ENCODE measurements at places on chromosomes 7 and 10.
A peak's percentile ranks its signal among the peaks of the same experiment; 100 is the strongest.

DNA sequence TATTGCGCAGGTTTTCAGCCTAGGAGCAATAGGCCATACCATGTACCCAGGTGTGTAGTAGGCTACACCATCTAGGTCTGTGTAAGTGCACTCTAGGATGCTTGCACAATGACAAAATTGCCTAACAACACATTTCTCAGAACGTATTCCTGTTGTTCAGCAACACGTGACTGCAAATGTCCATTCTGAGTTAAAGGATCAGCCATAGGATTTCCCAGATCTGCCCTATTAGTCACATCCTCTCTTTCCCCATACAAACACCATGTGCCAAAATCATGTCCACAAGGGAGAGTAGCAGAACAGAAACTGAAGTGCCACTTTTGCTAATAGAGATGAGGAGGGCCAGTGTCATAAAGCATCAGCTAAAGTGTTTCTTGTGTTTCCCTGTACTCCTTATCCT lies 42.6 kb upstream of the AMPH start:
- no peak for DNase-seq

- DNase-seq: no peak
Measured at GRCh38 chr10:7412928-7413282, 2.1 kb upstream of the SFMBT2 start.

- DNase-seq: no peak
Measured at GRCh38 chr7:149866139-149866778, 7.5 kb upstream of the ATP6V0E2 start.

GRCh38 chr7:79091661-79092060 lies 361.8 kb downstream of the MAGI2 start:
- DNase-seq: no peak

DNA sequence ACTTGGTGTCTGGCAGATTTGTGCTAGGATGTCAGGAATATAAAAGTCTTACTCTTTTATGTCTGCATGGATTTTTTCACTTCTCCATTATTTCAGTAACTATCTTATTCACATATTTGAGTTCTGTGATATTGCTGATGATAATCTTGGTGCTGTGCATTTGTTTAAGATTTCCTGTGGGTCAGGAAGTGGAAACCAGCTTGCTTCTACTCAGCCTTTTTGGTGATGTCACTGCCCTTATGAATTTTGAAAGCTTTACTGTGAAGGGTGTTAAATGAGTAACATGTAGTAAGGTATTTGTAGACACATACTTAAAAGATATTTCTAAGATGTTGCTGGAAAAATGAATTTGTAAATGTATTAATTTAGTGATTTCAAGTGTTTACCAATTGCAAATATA lies 69.5 kb upstream of the VOPP1 start:
- DNase-seq: no peak

GRCh38 chr7:80165177-80165576 lies 30.5 kb downstream of the GNAI1 start:
- DNase-seq: no peak

DNA sequence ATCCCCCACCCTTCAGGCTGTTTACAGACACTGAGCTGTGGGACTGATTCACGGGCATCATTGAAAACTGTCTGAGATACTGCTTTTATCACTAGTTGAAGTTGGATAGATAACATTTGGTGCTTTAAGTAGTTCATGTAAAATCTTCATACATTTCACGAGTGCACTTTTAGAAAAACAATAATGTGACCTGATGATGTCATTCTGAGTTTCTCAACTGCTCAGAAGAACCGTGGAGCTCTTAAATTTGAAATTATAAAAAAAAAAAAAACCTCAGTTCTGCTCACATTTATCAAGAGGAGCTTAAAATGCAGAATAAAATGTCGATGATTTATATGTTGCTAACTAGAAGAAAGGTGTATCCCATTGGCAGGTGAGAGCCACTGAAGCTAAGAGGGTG lies 81.5 kb downstream of the GALNT11 start:
- DNase-seq: no peak

DNA sequence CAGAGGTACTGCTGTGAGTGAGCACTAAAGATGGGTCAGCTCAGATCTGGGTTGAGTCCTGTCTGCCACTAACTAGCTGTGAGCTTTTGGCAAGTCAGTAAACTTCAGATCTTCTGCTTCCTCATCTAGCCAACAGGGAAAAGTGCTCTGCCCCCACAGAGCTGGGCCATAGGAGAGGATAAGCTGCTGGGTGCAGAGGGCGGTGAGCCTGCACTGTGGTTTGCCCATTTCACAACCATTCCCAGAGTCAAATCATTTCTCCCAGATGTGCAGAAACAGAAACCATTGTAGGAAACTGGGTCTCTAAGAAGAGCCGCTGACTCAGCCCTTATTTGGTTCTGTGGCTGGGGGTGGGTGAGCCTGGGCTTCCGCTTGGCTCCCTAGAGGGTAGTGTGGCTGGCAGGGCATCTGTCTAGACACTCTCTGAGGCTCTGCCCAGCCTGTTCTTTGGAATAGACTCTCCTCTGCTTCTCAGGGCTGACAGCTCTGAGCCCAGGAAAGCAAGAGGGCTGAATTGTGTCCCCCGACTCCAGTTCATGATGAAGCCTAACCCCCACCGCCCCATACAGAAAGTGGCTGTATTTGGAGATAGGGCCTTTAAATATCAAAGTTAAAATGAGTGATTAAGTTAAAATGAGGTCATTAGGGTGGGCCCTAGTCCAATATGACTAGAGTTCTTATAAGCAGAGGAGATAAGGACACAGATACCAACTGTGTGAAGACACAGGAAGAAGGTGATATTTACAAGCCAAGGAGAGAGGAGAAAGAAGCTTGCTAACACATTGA lies 29.5 kb upstream of the ARHGAP22 start:
- no peak for DNase-seq

- no peak for DNase-seq
Measured at GRCh38 chr10:124362568-124362967, 56.2 kb downstream of the OAT start.

- DNase-seq: no peak
Measured at GRCh38 chr7:158527915-158528502, 59.6 kb downstream of the PTPRN2 start.

DNA sequence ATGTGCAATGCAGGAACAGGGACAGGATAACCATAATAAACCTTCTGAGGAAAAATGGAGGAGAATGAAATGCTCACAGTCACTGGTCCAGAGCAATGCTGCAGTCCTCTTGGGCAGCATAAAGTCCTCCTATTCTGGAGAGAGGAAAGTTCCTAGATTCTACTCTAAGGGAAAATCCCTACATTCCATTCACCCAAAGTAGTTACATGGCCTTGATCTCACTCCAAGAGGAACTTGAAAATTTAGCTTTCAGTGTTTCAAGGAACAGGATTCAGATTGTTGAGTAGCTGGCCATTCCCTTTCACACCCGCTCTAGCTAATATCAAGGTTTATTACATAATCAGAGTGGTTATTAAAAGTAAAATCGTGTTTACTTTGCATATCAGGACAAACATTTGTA lies 168.3 kb downstream of the CHRM2 start:
- DNase-seq: no peak

DNA sequence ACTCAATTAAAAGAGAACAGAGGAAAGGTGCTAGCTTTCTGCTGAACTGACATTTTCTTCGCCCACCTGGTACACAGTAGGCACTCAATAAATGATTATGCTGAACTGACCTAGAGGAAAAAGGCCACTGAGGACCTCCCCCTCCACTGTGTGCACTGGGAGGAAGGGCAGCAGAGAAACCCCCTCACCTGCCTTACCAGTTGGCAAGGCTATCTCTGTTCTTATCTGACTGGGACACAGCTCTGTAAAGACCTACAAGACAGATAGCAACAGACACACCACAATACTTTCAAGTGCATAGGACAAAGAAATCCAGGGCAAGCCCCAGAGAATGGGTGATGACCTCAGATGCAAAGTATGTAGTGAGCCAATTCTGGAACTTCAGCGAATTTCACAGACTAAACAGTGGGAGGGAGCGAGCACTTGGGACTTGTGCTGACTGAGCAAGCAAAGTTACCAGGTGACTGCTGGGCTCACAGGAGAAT lies 30.4 kb downstream of the PDLIM1 start:
- no peak for DNase-seq

- DNase-seq: no peak
Measured at GRCh38 chr7:75660566-75661215, 78.0 kb downstream of the HIP1 start.

GRCh38 chr7:27121684-27122076 lies 8.9 kb downstream of the HOXA4 start:
- no peak for DNase-seq

DNA sequence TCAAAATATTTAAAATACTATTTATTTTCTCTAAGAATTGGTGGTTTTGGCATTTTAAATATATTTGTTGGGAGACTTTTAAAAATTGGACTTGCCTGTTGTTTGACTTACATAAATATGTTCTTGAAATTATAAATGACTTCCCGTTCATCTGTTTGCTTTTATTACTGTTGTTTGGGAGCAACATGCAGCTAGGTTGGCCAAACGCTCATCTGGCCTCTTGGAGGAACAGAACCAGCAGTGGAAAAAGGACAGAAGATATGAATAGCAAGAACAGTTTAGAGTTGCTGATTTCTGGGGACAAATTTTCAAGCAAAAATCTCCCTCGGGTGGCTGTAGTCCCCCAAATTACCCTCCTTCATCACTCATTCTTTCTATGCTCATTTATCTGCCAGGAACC lies 41.6 kb downstream of the PLXDC2 start:
- DNase-seq: no peak

- DNase-seq: no peak
Measured at GRCh38 chr7:43584195-43584586, 1.3 kb downstream of the STK17A start.

DNA sequence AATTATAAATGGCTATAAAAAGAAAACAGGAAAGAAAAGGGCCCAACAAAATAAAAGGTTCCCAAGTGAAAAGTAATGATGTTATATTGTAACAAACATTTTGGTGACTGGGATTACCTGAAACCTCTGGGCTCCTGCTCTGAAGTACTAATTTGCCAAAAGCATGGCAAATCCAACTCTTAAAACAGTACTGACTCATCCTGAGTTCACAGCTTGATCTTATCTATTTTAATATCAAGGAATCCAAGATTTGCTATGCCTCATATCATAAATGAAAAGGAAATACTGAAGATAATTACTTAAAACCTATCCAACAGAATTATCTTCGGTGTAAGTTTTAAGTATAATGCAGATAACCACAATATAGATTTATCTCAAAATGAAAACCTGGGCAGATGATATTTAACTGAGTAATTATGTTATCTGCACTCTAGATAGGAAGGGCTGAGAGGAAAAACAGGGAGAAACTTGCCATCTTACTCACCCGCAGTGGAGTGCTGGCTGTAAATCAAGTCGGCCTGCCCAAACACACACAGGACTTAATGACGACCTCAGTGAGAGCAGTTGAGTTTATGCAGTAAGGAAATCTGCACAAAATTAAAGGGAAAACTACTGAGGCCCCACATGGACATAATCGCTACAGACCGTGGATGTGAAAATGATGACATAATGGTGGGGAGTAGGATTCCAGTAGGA lies 48.4 kb downstream of the MPP7 start:
- no peak for DNase-seq

GRCh38 chr7:142759433-142759832 lies 10.2 kb downstream of the PRSS1 start:
- DNase-seq: no peak

GRCh38 chr7:824081-824480 lies 8.2 kb upstream of the SUN1 start:
- DNase-seq: no peak

DNA sequence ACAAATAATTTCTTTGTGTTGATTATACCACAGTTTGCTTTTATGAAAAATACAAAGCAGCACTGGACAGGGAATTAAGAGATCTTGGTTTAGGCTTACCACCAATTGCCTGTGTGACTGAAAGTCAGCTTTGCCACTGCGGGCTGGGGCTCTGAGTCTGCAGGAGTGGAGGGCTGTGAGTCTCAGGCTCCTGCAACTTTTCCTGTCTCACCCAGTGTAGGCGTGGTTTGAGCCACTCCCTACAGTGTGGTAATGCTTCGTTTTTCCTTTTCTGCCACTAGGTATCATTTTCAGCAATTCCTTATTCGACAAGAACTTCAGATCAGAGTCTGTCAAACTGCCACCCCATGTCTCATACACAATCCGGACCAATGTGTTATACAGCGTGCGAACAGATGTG lies 180.6 kb downstream of the ABCA13 start:
- no peak for DNase-seq

DNA sequence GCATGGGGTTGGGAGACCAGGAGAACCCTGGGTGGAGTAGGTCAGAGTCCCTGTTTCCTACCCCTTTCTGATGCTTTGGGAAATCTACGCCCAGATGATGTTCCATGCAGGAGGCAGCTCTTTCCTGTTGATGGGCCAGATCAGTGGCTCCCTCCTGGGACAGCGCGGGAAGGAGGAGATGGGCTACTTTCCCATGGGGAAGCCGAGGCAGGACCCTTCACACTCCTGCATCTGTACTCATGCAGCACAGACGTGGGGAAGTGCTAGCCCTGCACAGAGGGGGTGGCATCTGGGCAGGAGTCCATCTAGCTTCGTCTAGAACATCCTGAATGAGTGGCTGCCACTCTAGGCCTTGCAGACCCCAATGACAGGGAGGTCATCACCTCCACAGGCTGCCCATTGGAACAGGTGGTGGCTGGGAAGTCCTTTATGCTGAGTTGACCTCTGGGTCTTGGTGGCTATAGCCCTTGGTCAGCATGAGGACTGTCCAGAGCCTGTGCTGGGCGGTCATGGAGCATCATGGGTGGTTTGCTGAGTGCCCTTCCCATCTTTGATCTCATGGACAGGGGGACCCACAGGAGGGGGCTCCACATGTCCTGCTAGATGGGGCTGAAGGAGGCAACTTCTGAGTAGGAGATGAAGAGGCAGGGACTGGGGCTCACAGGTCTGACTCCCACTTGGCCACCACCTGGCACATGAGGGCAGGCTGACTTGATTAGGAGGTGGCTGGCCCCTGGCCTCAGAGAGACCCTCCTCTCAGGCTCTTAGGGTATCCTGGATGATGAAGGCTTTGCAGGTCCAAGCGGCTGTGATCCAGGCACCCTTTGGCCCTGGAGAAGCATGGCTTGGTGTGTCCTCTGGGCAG lies 24.6 kb downstream of the RAMP3 start:
- DNase-seq: no peak

DNA sequence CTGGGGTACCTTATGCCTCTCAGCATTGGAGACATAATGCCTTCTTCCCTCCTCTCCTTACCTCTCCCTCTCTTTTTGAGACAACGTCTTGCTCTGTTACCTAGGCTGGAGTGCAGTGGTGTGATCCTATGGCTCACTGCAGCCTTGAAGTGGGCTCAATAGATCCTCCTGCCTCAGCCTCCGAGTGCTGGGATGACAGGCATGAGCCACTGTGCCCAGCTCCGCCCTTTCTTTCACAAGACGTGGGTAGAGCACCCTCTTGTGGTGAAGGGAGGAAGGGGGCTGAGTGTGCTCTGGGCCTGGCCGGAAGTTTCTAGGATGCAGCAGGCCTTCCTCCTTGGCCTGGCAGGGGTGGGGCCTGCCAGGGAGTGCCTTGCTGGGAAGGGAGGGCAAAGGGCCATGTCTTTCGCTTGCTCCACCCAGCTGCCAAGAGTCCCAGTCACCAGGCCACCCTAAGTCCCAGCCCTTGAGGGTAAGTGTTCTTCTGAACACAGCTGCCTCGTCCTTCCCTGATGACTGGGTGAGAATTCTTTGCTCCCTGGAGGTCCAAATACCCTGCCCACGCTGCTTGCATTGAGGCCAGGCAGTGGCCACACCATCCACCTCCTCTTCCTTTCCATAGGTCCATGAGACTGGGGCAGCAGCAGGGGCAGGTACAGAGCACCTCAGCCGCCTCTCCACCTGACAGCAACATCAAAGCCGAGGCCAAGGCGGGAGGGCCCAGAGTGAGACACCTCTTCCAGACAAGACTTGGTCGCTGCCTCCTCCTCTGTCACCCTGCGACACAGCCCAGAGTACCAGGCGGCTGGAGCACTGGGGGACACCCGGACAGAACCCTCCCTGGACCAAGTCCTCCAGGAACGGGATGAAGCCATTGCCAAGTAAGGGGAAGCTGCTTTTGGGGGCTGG lies 3.7 kb downstream of the ABHD11 start:
- DNase-seq: peak; percentile 58
